ENCODE measurements at places on chromosomes 7 and 10.

- DNase-seq = no peak
Observed at GRCh38 chr10:31171402-31172083, 139.9 kb upstream of the ZNF438 start.

- DNase-seq = no peak
Observed at GRCh38 chr10:127013691-127014473, 108.7 kb downstream of the DOCK1 start.

DNA sequence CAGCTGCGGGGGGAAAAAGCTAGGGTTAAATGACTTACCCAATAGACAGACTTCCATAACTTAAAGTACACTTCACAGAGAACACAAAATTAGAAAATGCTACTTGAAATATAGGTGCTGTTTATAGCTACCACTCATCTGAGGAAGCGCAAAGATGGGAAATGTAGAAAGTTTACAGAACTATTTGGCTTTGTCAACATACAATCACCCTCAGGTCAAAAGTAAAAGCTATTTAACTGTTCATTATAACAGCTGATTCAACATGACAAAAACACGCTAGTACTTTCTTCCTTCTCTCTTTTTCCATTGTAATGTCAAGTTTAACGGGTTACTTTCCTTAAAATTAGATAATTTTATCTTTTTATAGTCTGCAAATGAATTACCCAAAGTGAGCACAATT, 51.2 kb downstream of the PUS7 start:
- no peak for DNase-seq

DNA sequence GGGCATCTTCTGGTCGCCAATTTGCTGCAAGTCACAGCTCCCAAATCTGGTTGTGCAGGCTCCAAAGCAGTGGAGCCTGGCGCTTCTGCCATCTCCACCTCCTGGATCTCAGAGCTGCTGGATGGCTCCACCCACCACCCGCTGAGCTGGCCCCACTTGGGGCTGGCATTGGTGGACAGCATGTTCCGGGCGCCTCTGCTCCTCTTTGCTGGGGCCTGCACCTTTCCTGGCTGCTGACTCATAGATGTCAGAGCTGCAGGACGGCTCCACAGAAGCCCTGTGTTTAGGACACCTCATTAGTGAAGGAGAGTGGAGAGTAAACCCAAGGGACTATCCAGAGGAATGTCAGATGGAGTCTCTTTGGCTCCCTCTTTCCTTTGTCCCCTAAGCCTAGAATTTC, 27.4 kb downstream of the MAPK8 start:
- DNase-seq = no peak

- DNase-seq = peak; percentile 49
Observed at GRCh38 chr10:128047991-128048818, 78.0 kb downstream of the MKI67 start.

- no peak for DNase-seq
Observed at GRCh38 chr10:127996586-127996985, 89.7 kb downstream of the PTPRE start.

- no peak for DNase-seq
Observed at GRCh38 chr7:36021367-36021766, 131.7 kb upstream of the EEPD1 start.

DNA sequence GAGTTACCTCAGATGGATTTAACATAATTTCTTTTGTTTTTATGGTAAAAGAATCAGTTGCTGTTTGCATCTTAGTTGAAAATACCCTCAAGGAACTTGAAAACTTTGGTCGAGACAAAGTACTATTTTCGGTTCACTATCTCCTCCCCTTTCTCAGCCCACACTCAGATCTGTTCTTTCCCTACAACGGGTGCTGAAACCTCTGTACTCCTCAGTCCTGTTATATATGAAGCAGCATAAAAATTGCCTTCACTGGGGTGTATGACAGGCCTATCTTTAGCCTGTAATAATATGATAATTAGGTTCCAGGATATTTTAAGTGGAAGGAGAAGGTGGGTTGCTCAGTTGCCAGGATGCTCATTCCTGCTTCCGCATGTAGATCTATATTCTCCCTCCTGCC, 105.2 kb upstream of the NOBOX start:
- no peak for DNase-seq

DNA sequence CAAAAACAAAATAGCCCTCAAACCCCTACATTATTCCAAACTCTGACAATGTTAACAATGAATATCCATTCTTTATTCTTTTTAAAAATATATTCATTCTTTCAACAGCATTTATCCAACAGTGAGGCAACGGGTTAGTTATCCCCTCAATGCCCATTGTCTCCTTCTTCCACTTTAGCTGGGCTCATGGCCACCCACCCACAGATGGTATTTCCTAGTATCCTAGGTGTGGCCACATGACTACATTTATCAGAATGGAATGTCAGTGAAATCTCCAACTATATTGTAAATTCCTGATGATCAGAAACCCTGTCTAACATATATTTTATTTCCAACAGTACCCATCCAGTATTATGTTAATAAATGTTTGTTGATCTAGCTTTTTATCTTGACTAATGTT, 13.6 kb downstream of the HOXA1 start:
- DNase-seq = no peak

- no peak for DNase-seq
Observed at GRCh38 chr7:152443586-152443985, 7.8 kb upstream of the KMT2C start.

GRCh38 chr7:31805209-31805818, 118.3 kb downstream of the PPP1R17 start:
- no peak for DNase-seq

- no peak for DNase-seq
Observed at GRCh38 chr7:116327752-116328151, 117.4 kb downstream of the TES start.

DNA sequence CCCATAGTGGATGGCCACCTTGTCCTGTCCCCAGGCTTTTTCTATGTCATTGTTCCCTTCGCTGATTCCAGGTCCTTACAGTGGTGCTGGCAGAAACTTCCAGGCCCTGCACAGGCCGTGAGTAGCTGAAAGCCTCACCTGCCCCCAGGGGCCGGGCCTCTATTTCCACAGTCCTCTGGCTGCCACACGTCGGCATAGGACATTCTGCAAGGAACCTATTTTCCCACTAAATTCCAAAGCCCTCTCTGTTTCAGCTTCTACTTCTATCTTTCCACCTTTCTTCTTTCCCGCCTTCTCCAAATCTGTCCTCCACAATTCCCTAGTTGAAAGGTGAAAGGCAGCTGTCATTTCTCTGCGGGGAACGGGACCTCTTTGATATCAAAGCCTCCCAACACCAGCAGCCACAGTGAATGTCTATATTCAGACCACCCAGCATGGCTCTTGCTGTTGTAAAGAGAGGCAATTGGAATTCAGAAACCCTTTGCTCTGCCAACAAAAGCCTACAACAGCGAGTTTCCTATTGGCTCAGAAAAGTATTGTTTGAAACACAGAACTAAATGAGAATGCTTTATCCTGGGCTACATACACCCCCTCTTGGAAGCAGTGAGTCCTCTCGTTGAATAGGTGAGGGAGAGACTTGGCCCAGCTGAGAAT, 607.7 kb downstream of the GALNT17 start:
- DNase-seq = no peak

GRCh38 chr7:122362473-122362872, 57.9 kb upstream of the FEZF1 start:
- DNase-seq = no peak

DNA sequence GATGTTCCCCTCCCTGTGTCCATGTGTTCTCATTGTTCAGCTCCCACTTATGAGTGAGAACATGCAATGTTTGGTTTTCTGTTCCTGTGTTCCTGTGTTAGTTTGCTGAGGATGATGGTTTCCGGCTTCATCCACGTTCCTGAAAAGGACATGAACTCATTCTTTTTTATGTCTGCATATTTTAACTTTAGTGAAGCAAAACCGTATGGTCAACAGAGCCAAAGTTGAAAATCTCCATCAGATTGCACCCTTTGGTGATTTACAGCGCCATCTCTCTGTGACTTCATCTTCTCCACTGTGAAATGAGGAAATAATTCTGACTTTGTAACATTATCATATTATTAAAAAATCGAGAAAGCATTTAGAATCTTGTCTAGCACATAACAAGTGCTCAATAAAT, 132.3 kb upstream of the PLXDC2 start:
- no peak for DNase-seq

- DNase-seq = no peak
Observed at GRCh38 chr7:104584620-104585019, 256.2 kb downstream of the LHFPL3 start.

- DNase-seq = no peak
Observed at GRCh38 chr7:90187507-90188050, 24.0 kb upstream of the STEAP2 start.

DNA sequence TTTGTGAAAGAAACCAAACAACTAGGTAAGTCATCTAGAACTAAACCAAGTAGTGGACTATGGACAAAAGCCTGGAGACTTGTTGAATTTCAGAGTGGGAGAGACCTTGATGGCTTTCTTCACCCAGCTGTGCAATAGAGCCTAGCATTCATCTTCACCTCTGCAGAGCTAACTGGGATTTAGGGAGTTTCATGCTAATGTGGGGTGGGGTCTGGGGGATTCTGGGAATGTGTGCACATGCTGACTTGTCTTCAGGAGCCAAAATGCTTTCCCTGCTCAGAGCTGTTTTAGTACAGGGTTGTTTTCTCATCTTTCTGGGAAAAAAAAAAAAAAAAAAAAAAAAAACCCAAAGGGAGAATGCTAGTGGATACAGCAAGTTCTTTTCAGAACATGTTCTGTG, 81.3 kb upstream of the ARHGAP21 start:
- DNase-seq = no peak
